ENCODE measurements at places on chromosomes 2 and 18. TPM values are rescaled to one million over a fixed set of nuclear protein-coding genes. Genes with fewer than 3 reads are reported as not detected.

The LBH gene
- 208 TPM for total RNA-seq

- DNase-seq = no peak
Measured at GRCh38 chr2:225466891-225467604, 67.5 kb downstream of the NYAP2 start.

The ERMN gene
- not detected for total RNA-seq

- DNase-seq = peak; percentile 77
Measured at GRCh38 chr2:28661589-28662001, 90.0 kb upstream of the PPP1CB start.

The SLC8A1 gene
- 906 TPM for total RNA-seq

The GPBAR1 gene
- 1.2 TPM for total RNA-seq

The NBAS gene
- total RNA-seq = 38.9 TPM

GRCh38 chr2:72738096-72738495 lies 87.7 kb downstream of the EXOC6B start:
- no peak for DNase-seq

DNA sequence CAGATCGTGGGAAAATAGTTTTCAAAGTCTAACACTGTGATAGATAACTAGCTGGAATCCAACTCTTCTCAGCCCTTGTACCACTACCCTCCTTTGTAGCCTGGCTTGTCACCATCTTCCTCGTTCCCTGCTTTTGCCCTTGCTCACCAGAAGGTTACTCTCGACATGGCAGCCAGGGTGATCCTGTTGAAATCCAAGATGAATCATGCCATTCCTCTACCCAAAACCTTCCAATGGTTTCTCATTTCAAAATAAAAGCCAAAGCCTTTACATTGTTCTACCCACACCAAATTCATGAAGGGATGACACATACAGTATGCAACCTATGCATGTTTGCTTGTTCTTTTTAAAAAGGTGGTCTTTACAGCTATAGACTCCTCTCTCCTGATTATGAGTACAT lies 45.7 kb downstream of the STAT4 start:
- no peak for DNase-seq

The TBR1 gene
- total RNA-seq = 0.05 TPM

DNA sequence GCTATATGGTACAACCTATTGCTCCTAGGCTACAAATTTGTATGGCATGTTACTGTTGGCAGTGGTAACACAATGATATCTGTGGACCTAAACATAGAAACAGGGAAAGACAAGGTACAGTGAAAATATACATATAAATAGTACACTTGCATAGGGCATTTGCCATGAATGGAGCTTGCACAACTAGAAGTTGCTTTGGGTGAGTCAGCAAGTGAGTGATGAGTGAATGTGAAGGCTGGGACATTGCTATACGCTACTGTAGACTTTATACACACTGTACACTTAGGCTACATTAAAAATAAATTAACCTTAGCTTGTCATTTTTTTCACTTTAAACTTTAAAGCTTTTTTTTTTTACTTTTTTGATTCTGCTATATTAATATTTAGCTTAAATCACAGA lies 500.0 kb upstream of the SETBP1 start:
- DNase-seq = no peak

GRCh38 chr2:239994086-239994485 lies 31.1 kb downstream of the NDUFA10 start:
- DNase-seq = no peak

The PLCL1 gene
- 82.5 TPM for total RNA-seq

GRCh38 chr2:61949714-61950560 lies 44.5 kb downstream of the COMMD1 start:
- DNase-seq = no peak

The ICOS gene
- not detected for total RNA-seq

DNA sequence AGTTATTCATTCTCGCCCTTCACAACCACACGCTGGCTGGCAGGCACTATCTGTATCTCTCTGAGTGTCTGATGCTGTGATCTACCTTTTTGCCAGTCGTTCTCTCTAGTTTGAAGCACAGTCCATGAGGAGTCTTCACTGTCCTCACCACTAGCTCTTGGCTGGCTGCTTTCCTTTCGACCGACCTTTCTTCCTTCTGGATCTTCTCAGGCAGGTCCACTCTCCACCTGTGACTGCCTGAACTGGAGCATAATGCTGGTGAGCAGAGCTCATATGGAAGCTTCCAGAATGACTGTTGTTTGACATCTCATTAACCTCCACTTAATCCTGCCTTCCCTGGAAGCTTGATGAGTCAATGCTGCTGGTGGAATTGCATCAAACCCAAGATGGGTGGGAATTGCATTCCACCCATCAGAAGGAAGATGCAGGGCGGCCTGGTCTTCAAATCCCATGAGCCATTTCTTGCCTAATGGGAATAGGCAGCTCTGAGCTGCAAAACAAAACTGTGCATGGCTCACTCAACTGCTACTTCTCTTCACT lies 283.5 kb upstream of the HDAC4 start:
- DNase-seq = no peak

- DNase-seq = no peak
Measured at GRCh38 chr18:2180586-2180985, 390.7 kb downstream of the METTL4 start.

DNA sequence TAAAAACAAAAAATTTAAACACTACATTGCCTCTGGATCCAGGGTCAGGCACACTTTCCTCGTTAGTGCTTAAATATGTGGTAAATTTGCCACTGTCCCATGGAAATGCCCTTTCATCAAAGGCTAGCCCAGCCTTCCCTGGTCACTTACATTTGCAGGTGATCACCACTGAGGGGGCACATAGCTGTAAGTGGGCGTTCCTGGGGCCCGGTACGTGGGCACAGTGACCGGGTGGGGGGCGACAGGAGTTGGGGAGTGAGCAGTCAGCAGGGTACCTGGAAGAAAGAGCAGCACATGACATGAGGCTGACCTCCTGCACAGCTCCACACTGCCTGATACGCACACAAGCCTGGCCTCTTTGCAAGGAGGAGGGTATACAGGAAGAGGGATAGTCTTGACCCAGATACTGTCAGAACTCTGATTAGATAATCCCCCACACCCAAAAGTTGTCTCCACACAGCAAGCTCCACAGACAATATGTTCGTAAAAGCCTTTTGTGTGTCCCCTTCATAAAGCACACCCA lies 40.5 kb downstream of the FAM168B start:
- peak; percentile 66 for DNase-seq

DNA sequence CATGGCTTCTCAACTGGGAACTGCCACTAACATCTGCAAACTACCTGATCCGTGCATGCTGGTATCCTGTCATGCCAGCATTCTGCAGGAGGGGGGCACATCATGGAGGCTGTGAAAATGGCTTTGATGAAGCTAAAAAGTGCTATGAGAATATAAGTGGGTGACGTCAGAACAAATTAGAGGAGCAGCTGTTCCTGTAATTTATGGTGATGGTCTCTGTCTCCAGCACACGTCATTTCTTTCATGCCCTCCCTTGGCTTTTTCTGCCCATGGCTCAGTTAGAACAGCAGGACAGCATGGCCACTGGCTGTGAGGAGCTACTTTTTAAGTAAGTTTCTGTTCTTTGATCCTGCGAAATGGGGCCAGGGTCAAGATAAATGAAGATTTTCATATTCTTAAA lies 466.3 kb downstream of the THSD7B start:
- no peak for DNase-seq

- DNase-seq = no peak
Measured at GRCh38 chr2:170030040-170030439, 147.9 kb upstream of the MYO3B start.

- no peak for DNase-seq
Measured at GRCh38 chr2:113158884-113159553, 14.8 kb upstream of the PSD4 start.

The SERPINB5 gene
- not detected for total RNA-seq

GRCh38 chr18:29234751-29235150 lies 1057.8 kb upstream of the CDH2 start:
- DNase-seq = no peak

DNA sequence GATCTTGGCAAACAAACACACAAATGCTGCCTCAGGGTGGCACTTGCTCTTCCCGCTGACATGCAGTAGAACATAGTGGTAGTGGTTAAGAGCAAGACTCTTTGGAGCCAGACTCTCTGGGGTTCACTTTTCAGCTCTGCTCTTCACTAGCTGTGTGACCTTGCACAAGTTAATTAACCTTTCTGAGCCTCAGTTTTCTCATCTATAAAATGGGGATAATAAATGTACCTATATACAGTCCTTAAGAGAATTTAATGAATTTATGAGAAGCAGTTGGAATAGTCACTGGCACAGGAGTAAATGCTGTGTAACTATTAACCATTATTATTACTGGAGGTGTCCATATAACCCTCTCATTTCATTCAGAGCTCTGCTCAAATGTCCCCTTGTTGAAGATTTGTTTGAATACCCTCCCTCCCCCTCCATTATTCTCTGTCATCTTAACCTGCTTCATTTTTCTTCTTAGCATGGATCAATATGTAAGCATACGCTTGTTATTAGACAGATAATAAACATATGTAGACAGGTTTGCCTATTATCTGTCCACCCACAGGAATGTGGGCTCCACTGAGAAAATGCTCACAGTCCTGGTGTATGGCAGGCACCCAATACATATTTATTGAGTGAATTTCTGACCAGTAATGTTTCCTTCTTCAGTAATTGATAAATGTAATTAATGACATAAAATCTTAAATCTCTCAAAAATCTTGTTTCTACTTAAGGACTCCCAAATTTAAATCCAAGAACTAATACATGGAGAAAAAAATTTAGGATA lies 64.5 kb downstream of the TSPYL6 start:
- no peak for DNase-seq

DNA sequence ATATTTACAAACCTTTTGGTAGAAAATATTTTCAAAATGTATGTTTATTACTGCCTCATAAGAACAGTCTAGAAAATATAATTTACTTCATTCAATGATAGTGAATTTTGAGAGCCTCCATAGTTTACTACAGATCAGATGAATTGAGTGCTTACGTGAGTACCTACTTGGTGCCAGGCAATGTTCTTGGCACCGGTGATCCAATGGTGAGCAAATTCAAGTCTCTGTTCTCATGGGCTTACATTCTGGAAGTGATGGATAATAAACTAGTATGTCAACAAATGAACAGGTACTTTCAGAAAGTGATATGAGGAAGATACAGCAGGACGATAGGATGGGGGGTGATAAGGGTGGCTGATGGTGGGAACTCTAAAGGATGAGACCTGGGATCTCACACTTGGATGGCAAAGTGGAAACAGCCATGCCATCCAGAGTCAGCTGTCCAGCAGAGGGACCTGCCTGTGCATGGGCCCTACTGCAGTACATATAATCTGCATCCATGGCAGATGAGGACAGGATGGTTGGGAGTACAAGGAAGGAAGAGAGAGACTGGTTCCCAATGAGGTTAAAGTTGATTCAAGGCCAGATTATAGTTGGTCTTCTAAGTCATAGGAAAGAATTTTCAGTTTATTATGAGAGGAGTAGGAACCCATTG lies 277.0 kb downstream of the NEDD4L start:
- DNase-seq = no peak

DNA sequence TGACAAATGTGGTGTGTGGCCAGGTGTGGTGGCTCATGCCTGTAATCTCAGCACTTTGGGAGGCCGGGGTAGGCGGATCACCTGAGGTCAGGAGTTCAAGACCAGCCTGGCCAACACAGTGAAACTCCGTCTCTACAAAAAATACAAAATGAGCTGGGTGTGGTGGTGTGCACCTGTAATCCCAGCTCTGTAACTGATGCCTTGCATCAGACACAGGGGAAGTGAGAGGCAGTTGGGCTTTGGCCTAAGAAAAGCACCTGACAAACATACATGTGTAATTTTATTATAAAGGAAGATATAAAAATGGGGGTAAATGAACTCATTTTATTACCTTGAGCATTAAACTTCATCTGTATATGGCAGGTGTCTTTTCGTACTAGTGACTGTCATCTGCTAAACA lies 66.7 kb upstream of the FAM136A start:
- DNase-seq = no peak

DNA sequence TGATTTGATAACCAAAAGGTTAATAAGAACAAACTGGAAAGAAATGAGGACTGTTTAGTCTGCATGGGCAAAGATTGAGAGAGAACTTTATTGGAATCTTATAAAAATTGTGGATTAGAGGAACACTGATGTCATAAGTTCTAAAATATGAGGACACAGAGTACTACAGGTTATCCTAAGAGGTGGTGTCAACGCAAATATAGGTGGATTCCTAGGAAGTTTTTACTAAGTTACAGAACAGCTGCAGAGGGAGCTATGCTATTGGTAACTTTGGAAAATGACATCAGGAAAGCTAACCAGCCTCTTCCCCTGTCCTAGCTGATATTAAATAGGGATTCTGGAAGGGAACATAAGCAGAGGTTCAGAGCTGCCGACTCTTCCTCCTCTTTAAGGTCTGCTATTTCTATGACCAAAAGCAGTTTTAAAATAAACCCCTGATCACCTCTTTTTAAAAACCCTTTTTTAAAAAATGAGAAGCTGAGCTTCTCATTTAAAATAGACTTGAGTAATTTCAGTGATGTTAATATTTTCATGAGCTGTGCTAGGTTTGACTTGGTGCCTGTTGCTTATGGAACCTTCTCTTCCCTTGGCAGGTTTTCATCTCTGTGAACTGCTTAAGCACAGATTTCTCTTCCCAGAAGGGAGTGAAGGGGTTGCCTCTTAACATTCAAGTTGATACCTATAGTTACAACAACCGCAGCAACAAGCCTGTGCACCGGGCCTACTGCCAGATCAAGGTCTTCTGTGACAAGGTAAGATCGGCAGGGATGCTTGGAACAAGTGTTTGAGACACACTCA lies 34.2 kb downstream of the GRHL1 start:
- no peak for DNase-seq

- no peak for DNase-seq
Measured at GRCh38 chr2:168495524-168495923, 39.5 kb downstream of the CERS6 start.

All from cardiac septum (tissue), 1 donor.